ENCODE measurements at places on chromosomes 12 and 14. TPM values are rescaled to one million over a fixed set of nuclear protein-coding genes. Genes with fewer than 3 reads are reported as not detected.

The VDR gene
- polyA plus RNA-seq = 25.5 TPM

The TEX52 gene
- polyA plus RNA-seq = not detected

The OTOGL gene
- polyA plus RNA-seq = 0.06 TPM

The PLEKHG7 gene
- not detected for polyA plus RNA-seq

The SIX6 gene
- not detected for polyA plus RNA-seq

Measured in GM23248 (cell line).